ENCODE measurements at places on chromosomes 5 and 9.

- peak; percentile 97 for DNase-seq
These were observed 584.0 kb downstream of the ACTL7B start for GRCh38 chr9:108271646-108272348.

- no peak for DNase-seq
These were observed 508 bp upstream of the NME5 start for GRCh38 chr5:138139781-138140090.

DNA sequence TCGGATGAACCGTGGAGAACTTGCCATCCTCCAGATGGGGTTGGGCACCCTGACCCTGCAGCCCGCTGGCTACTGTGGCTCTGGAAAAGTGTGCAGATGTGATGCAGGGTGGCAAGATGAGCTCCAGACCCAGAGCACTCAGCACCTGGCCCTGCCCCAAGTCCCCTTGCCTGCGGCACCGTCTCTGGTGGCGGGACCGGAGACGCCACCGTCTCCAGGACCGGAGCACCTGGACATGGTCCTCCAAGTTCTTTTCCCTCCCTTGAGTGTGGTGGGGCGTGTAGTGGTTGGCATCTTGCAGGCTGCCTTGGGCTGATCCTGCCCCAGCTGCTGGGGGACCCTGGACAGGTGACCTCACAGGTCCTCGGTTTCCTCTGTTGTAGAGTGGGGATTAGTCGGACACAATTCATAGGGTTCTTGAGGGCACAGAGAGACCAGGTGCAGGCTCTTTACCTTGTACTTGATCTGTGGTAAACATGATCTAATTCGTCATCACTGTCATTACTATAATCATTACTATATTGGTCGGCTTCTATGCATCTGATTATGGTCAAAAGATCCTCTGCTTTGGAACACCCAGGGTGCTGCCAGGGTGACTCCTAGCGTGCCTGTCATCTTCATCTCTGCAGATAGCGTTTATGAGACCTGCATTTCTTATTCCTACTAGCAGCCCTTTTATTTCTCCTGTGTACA lies 83.5 kb downstream of the COL5A1 start:
- no peak for DNase-seq

DNA sequence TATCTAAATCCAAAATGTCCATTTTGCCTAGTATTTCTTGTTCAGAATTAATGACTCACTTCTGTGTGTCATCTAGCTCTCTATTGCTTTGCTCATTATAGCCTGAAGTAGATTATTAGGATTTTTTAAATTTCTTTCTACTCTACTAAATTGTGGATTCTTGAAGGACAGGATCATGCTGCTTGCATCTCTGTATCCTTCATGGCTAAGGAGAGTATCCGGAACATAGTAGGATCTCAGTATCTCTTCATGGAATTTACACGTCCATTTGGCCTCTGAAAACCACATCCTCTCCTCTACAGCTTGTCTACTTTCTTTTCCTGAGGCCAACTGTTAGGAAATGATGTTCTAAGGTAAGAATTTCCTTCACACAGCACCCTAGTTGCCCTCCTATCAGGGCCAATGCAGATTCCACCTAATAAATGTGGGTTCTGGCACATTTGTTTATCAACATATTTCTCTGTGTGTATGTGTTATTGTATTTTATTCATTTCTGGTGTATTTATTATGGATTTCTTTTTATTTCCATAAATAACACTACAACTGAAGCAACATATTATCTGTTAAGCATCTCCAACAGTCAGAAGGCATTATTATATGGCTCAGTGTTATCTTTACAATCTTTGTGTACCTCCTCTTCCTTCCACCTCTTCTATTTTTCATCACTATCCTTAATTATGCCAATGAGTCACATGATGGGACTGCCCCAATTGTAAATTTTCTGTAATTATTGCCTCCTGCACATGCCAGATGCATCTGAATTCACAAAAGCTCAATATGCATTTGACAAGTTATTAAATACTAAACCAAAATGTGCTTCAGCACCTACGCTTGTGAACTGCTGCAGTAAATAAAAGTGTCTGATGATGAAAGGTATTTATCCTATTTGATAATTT lies 557.8 kb upstream of the TLE4 start:
- no peak for DNase-seq

- DNase-seq: no peak
These were observed 32.4 kb downstream of the RANBP6 start for GRCh38 chr9:5983042-5983441.

DNA sequence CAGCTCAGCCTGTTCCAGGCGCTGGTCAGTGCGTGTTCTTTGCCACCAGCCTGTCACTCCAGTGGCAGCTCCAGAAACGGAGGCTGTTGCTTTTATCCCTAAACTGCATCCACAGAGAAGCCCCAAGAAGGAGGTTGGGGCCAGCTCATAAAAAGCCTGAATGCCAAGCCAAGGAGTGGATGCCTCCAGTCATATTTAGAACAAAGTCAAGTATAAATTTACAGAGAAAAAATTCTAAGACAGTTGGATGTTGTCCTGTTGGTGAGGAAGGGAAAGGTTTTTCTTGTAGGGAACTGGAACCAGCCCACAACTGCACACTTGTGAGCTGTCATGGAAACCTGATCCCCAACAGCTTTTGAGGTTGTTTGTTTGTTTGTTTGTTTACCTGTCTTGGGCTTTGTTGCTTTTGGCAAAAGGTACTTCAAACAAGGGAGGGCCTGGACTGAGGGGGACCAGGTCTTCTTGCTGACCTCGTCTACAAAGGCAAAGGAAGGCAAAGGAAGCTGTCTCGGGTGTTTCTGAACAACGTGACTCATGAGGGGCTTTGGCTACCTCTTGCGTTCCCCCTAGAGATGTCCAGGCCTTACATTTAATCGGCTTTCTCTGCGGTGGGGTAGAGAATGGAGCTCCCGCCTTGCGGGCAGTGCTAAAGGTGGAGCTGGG lies 36.7 kb downstream of the OLFML2A start:
- DNase-seq: peak; percentile 52

- DNase-seq: no peak
These were observed 434.0 kb downstream of the GADD45G start for GRCh38 chr9:90038763-90039162.

GRCh38 chr5:67170767-67171166 lies 25.8 kb downstream of the CD180 start:
- no peak for DNase-seq

DNA sequence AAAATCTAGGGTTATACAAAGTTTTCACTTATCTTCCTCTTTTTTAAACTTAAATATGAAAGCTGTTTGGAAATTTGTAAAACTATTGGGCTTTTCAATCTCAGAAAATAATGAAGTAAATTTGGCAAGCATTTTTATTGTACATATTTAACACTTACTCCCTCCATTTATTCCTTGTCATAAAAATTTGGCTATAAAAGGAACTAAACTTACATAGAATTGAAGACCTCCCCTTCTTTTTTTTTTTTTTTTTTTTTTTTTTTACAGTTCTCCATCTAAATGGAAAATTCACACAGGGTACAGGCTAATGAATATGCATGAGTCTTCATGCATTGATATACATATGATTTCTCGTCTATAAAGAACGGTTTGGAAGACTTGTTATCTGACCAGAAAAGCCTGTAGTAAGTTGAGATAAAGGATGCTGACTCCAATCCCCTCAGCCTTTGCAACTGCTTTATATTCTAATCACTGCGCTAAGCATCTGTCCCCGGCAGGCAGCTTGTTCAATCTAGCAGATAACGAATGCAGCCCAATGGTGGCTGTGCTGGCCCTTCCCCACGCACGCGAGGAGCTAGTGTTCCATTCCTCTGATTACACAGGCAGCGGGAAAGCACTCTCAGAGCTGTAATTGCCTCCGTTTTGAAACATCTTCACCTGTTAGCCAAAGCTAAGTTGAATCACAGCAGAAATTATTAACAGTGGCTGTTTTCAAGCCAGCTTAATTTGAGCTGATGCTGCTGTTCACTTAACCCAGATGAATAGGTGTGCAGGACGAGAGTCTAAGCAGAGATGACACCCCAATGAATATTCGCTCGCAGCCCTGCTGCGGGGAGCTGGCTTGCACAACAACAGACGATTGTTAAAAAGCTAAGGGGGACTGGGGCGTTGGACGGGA lies 453.8 kb upstream of the ZNF608 start:
- DNase-seq: peak; percentile 89
